Activated CD4-positive, alpha-beta T cell treated with anti-CD3 and anti-CD28 coated beads, Interleukin-2, Interleukin-4, amounts not matched to agents 100 ng/mL and 50 ng/mL, durations not matched to agents 16 hours and 8 hours (primary cell): ENCODE measurements at places on chromosomes 3 and 15.

DNA sequence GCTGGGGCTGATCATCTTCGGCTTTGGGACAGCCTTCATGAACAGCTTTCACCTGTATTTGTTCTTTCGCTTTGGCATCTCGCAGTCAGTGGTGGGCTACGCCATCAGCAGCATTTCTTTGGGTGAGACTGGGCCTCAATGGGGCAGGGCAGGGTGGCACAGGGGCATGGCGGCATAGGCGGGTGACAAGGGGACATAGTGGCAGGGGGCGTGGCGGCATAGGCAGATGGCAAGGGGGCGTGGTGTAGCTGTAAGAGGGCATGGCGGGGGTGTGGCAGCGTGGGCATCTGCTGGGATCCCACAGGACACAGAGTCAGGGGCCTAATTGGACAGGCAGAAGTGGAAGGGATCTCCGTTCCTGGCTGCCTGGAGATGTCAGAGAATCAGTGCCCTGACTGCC, 25.5 kb downstream of the SLC22A14 start:
- no peak for DNase-seq

- DNase-seq: no peak
Observed at GRCh38 chr15:79060175-79060574, 30.4 kb downstream of the RASGRF1 start.

GRCh38 chr3:4850211-4850927, 128.9 kb upstream of the BHLHE40 start:
- DNase-seq: peak; percentile 82

DNA sequence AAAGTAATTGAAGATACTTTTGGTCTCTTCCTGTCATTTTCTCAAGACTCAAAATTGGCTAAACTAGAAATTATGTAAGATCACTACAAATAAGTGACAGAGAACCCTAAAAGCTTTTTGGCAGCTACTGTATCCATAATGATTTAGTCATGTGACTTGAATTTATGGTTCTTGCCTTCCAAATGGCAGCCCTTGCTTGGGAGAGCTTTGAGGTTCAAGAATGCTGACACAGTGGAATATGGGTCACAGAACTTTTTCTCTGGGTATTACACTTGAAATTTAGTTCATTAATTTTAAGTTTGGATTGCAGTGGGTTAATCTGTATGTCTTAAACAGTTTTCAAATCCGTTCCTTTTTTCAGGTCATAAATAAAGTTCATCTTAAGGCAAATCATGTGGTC, 14.0 kb downstream of the LMLN start:
- no peak for DNase-seq

GRCh38 chr3:12483410-12483809, 870 bp upstream of the TSEN2 start:
- DNase-seq: no peak

GRCh38 chr3:77931255-77932009, 891.5 kb downstream of the ROBO2 start:
- DNase-seq: no peak

- no peak for DNase-seq
Observed at GRCh38 chr15:68672781-68673205, 94.0 kb downstream of the CORO2B start.

GRCh38 chr15:85865070-85865684, 70.5 kb upstream of the KLHL25 start:
- peak; percentile 4 for DNase-seq

DNA sequence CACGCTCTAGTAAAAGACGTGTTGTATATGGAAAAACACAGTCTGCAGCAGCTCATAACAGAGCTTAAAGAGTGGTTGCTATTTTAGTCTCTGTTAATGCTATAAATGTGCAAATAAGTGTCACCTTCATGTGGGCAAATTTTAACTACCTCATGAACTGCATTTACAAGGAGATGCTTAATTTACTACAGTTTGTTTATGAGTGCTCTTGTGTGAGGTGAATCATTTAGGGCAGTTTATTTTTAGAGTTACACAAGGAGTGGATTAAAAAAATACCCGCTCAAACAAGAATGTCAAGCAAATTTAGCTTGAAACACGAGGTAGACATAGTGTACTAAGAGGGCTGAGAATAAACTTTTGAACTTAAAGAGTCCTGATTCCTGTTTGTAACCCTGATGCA, 579.0 kb downstream of the MFSD1 start:
- DNase-seq: no peak

GRCh38 chr15:23994273-23994672, 307.2 kb upstream of the NDN start:
- DNase-seq: no peak

DNA sequence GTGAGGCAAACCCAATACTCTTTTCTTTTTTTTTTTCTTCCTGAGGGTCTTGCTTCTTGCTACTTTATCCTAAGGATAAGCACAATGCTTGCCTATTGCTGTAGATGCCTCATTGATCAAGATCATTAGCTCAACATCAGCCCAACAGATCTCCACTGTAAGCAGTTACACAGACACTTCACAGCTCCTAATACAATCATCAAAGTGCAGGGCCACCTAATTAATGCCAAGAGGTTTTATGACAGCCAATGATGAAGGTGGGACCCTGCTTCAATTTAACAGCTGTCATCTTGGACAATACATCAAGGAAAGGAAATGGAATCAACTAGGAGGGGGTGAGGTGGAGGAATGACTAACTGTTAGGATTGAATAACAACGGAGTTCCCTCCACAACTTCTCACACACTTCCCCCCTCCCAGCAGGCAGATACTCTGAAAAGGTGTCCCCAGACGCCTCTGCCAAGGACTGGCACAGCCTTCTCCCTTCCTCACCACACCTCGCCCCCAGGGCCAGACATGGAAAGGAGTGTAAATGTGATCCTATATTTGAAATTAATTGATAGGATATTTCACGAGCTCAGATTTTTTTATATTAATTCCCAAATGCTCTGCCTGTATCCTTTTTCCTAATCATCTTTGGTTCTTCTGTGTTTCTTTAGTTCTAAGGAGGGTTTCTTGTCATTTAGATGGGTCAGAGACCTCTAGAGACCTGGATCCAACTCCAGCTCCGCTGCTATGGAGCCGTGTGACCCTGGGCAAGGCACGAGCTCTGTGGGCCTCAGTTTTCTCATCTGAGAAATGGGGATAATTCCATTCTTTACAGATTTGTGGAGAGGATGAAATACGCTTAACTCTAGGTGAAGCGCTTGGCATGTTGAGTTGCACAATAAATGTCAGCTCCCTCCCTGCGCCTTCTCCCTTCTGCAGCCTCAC, 1.2 kb downstream of the DCLK3 start:
- no peak for DNase-seq

GRCh38 chr3:64150623-64151207, 74.6 kb downstream of the PRICKLE2 start:
- no peak for DNase-seq

DNA sequence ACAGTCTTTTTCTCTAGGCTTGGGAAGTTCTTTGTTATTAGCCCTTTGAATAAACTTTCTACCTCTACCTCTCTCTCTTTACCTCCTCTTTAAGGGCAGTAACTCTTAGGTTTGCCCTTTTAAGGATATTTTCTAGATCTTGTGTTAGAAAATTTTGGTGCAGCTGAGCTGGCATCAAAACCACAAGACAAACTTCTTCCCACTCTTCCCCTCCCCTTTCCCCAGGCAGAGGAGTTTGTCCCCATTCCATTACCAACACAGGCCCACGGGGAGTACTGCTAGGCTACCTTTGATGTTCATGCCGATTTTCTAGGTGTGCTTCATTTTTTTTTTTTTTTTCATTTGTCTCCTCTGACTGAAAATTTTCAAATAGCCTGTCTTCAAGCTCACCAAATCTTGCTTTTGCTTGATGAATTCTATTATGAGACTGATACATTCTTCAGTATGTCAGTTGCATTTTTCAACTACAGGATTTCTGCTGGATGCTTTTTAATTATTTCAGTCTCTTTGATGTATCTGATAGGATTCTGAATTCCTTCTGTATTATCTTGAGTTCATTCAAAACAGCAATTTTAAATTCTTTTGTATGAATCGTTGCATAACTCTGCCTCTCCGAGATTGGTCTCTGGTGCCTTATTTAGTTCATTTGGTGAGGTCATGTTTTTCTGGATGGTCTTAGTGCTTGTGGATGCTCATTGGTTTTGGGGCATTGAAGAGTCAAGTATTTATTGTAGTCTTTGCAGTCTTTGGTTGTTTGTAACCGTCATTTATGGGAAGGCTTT, 112.0 kb downstream of the UBE2E2 start:
- DNase-seq: no peak

DNA sequence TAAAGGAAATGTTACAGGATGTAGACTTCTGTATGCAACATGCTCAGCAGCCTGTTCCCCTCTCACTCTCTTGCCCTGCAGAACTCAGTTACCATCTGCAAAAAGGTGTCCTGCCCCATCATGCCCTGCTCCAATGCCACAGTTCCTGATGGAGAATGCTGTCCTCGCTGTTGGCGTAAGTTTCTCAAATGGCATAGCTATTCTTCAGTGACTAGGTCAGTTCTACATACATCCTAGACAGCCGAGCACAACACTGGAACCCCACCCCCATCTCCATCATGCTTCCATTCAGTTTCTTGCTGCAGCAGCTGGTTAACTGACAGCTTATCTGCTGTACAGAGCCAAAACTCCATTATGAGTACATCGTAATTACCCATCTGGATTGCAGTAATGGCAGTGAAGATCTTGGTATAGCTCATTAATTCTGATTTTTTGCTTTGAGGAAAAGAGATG, 4.5 kb downstream of the THBS1 start:
- no peak for DNase-seq

DNA sequence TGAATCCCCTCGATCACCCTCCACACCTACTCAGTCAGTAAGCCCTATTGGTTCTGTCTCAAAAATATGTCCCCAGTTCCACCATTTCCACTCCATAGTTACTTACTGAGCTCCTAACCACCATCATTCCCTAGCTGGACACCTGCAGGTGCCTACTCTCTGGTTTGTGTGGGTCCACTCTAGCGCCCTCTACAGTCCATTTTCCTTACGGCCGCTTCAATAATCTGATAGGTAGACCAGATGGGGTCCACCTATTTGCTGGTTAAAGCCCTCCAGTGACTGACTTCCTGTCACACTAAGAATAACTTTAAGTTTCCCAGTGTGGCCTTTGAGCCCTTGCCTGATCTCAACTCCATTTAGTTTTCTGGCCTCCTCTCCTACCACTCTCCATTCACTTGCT, 5.0 kb downstream of the GXYLT2 start:
- no peak for DNase-seq
